CD8-positive, alpha-beta T cell (primary cell): ENCODE measurements at places on chromosomes 1 and 21.

GRCh38 chr1:108036796-108037562, 72.0 kb upstream of the VAV3 start:
- DNase-seq: no peak

GRCh38 chr1:20165522-20165951, 20.4 kb upstream of the UBXN10 start:
- no peak for DNase-seq

GRCh38 chr1:170200161-170200560, 54.4 kb downstream of the NTMT2 start:
- DNase-seq: no peak

- DNase-seq: peak; percentile 59
Measured at GRCh38 chr21:42232176-42232825, 13.4 kb downstream of the ABCG1 start.

DNA sequence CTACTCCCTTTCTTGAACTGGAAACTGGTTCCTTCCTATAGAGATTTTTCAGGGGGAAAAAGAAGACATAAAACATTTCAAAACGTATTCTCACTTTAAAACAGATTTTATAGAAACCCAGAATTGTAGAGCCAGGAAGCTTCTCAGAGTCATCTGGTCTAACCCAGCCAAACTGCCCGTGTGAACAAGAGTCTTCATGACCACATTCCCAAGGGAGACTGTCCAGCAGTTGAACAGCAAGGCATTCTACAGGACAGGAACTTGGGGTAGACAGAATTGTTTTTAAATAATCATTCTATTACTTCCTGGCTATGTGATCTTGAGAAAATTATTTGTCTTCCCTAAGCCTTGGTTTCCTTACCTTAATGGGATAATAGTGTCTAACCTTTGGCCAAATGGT, 163.5 kb upstream of the IVNS1ABP start:
- no peak for DNase-seq

- no peak for DNase-seq
Measured at GRCh38 chr1:198959032-198959431, 320.2 kb downstream of the PTPRC start.

- no peak for DNase-seq
Measured at GRCh38 chr1:56469640-56470371, 109.6 kb downstream of the PLPP3 start.

- no peak for DNase-seq
Measured at GRCh38 chr1:165045902-165046301, 310.6 kb downstream of the LMX1A start.

DNA sequence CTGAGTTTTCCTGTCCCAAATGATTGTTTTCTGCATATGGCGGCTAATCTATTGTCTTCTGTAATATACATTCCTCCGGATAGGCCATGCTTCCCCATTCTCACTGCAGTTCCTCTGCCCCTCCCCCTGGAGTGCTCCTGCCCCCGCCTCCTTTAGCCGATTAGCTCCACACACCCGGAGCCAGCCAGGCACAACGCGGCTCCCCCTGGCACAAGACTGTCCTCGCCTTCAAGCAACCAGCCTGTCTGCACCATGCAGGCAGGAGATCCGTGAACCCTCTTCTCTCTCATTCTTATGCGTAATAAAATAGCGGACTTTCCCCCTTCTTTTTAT, 18.0 kb downstream of the SERTAD4 start:
- DNase-seq: no peak

DNA sequence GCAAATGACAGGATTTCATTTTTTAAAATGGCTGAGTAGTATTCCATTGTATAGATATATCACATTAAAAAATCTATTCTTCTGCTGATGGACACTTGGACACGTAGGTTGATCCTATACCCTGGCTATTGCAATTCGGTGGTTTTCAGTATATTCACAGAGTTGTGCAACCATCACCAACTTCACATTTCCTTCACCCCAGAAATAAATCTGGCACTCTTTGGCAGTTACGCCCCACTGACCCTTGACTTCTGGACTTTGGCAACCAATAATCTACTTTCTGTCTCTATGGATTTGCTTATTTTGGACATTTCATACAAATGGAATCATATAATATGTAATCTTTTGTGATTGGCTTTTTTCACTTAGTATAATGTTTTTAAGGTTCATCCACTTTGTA, 35.9 kb downstream of the MAP3K7CL start:
- DNase-seq: no peak

DNA sequence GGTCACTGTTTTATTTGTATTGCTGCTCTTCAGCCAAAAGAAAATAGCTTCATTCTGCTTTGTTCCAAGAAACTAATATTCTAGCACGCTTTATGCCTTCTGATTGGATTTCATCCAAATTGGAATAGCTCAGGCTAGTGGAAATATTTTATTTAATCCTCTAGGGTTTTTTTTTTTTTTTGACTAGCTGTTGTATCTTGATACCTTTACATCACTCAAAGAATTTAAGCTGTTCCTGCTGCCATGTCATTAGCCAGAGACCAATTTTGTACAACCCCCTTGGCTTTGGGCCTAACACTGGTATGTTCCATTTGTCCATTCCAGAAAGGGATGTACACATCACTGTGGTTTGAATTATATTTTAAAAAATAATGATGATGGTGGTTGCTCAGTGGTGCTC, 103.0 kb downstream of the DISC1 start:
- no peak for DNase-seq

GRCh38 chr21:42320791-42321190, 5.6 kb upstream of the TFF3 start:
- DNase-seq: no peak
